Renal pelvis (tissue), 12 donors: ENCODE measurements at places on chromosomes 7 and 10. TPM values are rescaled to one million over a fixed set of nuclear protein-coding genes. Genes with fewer than 3 reads are reported as not detected.

The CCZ1B gene
- polyA plus RNA-seq, result 102 TPM

The TAS2R5 gene
- 1.9 TPM for polyA plus RNA-seq

The FAM25C gene
- not detected for polyA plus RNA-seq

The PIK3AP1 gene
- 4.4 TPM for polyA plus RNA-seq

DNA sequence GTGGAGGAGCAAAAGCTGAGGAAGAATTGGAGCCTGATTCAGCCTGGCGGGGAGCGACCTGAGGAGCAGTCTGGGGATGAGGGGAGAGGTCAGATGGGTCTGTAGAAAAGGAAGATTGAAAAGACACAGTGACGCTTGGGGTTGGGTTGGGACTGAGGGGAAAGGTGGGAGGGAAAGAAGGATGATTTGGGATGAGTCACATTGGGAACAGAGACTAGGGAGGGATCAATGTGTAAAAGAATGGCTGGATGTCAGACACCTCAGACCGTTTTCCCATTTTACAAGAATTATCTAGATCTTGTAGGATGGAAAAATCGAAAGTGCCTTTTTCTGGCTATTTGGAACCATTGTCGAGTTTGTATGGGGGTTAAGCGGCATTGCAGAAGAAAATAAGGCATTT is 1076.5 kb downstream of the DNAJB9 start:
- DNase-seq, result no peak

DNA sequence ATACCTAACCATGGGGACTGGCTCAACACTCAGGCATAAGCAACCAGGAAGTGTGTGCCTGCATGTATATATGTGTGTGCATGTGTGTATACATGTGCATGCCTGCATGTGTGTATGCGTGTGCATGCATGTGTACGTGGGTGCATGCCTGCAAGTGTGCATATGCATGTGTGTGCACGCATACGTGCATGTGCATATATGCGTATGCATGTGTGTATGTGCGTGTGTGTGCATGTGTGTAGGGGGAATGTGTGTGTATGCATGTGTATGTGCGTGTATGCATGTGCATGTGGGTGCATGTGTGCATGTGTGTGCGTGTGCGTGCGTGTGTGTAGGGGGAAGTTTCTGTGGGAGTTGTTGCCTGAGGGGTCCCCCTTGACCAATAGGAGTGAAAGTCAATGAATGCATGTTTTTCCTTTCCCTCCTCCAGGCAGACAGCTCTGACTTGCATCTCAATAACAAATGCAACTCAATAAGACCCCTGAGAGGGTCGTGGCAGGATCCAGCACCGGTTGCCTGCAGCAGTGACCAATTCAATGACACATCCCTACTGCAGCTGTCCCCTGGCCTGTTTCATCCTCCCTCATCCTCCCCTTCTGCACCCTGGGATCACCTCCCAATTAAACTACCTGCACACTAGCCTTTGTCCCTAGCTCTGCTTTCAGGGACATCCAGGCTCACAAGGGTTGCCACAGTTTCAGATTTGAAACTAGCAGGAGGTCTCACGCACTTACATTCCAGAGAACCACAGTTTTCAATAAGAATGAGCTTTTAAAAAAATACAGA is 27.0 kb upstream of the FZD8 start:
- no peak for DNase-seq

GRCh38 chr7:12389089-12389700 is 14.5 kb downstream of the VWDE start:
- DNase-seq, result no peak

GRCh38 chr7:134941185-134941900 is 45.0 kb upstream of the AGBL3 start:
- no peak for DNase-seq

GRCh38 chr7:143176128-143176527 is 7.1 kb upstream of the TAS2R39 start:
- DNase-seq, result no peak

- no peak for DNase-seq
Measured at GRCh38 chr10:49349390-49349789, 46.5 kb downstream of the DRGX start.

- DNase-seq, result peak; percentile 92
Measured at GRCh38 chr10:102395400-102396316, at the start of gene NFKB2. TSS of gene NFKB2 (plus strand) at chr10:102395705. CDS start at chr10:102395960, 255 bp downstream.

DNA sequence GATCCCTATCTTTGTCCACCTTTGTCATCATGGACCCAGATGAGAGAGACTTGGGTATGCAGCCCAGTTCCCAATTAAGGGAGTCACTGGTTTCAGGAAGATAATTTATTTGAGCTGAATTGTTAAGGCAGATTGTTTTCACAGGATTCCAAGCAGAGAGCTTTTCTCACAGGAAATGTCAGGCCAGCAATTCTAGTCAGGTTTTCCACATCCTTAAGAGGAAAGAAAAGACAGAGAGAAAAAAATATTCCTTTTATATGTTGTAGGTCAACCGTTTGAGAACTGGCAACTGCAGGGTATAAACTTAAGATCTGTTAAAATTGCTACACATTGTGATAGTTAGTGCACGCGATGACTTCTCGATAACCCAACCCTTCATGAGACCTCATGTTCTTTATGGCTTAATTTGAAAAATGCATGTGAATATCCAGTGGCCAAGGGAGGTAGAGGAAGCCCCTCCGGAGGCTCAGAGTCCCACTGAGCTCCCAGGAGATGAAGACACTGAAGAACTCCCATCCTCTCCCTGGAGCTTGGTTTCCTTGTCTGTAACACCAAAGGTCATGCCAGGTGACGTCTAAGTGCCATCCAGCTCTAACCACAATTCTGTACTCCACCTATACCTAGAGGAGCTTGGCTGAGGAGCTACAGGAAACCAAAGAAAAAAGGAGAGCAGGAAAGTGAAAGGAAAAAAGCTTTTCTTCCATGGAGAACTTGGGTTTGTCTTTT is 45.6 kb downstream of the MINDY4 start:
- DNase-seq, result no peak

DNA sequence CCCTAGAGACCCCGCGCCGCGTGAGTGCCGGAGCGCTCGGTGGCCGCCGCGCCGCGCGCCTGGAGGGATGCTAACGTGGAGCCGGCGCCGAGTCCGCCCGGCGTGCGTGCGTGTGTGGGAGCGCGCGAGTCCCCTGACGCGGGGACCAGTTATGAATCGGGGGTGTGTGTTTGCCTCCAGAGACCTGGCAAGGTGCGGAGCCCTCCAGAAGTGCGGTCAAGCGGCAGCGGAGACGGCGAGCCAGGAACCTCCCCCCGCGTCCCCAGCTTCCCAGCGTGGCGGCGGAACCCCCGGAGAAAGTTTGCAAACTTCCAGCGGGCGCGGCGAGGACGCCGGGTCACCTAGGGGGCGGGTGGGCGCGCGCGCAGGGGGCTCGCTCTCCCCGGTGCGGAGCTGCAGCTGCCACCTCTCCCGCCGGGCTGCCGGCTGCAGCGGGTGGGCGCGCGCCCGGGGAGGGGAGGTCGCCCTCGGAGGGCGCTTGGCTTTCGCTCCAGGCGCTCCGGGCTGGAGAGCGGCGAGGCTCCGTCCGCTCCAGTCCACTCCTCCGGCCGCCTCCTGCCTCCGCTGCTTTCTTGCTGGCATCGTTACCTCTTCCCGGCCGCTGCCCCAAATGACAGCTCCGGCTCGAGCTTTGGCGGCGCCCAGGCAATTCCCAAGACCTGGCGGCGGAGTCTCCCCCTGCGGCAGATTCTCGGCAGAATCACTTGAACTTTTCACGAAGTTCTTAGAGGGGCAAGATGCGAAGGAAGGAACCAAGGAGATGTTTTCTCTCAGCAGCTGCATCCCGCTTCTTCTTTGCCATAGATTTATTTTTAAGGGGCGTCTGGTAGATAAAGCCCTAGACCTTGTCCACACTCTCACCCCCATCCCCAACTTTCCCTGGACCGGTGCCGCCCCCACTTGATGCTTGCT is 2.3 kb upstream of the CREB5 start:
- DNase-seq, result no peak

DNA sequence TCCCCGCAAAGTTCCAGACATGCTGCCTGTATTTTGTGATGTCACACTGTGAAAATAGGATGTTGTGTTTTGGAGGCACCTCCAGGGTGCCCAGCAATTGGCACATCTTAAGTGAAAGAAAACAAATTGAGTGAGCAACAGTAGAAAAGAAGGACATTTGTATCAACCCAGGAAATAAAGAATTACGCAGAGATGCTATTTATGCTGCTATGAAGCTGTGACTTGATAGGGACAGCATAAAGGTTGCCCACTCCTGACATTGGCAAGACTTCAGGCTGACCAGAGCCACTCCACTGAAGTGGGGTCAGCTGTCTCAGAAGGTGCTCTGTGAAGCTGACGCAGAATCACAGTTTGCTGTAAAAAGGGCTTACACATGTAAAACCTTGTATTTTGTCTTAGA is 729.9 kb upstream of the GALNT17 start:
- DNase-seq, result no peak

DNA sequence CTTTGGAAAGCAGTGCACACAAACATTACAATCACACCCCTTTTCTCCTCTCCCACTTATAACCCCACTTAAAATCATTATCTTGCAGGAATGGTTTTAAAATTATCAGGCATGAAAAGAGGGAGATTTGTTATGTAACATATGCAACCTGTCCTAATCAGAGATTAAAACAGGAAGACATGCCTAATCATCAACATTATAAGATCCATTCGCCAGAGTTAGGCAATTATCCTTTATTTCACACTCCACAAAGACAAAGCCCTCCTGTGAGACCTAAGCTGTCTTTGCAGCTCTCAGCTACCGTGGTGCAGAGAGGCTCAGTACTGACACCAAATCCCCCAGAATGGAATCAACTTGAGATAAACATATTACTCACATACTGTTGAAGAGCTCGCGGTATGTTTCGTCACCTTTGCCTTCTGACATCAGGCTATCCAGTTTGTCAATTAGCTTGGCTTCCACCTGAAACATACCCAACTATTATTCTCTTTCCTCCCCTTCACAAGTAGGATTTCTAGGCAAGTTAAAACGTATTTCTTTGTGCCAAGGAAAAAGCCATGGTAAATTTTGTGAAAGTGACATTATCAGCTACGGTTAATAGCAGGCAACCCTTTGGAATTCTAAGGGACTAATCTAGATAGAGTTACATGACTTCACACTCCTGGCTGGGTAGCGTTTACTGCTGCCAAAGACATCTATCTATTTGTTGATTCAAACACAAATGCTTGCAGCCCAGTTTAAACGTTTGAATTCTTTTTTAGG is 226.2 kb upstream of the IMMP2L start:
- DNase-seq, result no peak

DNA sequence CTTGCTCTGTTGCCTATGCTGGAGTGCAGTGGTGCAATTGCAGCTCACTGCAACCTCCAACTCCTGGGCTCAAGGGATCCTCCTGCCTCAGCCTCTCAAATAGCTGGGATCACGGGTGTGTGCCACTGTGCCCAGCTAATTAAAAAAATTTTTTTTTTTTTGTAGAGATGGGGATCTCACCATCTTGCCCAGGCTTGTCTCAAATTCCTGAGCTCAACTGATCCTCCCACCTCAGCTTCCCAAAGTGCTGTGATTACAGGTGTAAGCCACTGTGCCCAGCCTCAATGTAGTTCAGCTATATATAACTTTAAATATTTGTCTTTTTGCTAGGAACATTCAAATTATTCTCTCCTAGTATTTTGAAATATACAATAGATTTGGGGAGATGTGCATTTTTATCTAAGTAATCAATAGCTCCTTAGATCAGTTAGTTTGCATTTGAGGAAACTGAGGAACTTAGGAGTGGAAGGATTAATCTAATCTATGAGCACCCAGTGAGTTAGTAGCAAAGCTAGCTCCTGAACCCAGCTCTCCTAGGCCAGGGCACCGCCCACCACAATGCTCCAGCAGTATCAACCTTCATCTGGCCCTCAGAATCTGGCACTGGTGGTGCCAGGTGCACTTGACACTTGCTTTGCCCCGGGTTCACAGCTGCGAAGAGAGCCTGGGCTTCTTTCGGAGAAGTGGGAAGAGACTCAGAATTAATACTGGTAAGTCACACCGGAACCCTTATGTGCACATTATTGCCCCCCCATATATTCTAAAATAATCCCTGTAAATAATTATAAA is 5.9 kb upstream of the LRMDA start:
- no peak for DNase-seq

DNA sequence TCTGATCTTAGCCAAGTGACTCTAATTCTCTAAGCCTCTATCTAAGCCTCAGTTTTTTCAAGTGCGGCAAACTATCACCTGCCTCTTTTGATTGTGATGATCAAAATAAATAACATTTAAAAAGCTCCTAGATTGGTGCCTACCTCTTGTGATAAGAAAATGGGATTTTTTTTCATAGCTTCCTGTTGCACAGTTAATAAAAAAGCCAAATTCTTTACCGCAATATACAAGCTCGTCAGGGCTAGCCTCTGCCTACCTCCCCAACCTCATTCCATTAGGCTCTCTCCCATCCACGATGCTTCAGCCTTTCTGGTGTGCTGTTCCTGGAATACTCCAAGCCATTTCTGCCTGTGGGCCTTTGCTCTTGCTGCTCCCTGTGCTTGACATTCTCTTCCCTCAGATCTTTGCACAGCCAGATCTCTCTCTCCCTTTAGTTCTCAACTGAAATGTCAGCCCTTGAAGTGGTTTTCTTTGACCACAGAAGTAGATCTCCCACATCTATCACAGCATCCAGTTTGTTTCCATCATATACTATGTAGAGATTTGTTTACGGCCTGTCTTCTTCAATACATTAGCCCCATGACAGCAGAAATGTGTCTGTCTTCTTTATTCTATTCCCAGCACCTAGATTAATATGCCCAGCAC is 48.8 kb downstream of the SFR1 start:
- DNase-seq, result no peak

- no peak for DNase-seq
Measured at GRCh38 chr10:123146013-123146893, 1.7 kb upstream of the HMX2 start.

GRCh38 chr10:20058135-20058534 is 241.9 kb downstream of the PLXDC2 start:
- DNase-seq, result no peak

DNA sequence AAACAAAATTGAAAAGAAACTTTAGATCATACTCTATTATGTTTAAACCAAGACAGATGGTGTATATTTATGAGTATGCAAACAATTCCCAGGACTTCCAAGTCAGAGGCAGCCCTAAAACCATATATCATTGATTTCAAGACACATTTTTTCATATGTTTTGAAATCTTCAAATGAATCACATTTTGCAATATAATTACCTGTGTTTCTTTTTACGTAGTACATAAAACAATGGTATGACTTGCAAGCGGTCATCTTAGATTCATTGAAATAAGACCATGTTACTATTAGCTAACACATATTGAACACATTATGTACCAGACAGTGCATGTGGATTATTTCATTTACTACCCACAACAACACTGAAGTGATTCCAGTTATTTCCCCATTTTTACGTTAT is 14.9 kb downstream of the SMURF1 start:
- no peak for DNase-seq

- DNase-seq, result no peak
Measured at GRCh38 chr10:133526957-133527588, at the start of gene CYP2E1. TSS of gene CYP2E1 (plus strand) at chr10:133527363. CDS start at chr10:133527396, 33 bp downstream.

DNA sequence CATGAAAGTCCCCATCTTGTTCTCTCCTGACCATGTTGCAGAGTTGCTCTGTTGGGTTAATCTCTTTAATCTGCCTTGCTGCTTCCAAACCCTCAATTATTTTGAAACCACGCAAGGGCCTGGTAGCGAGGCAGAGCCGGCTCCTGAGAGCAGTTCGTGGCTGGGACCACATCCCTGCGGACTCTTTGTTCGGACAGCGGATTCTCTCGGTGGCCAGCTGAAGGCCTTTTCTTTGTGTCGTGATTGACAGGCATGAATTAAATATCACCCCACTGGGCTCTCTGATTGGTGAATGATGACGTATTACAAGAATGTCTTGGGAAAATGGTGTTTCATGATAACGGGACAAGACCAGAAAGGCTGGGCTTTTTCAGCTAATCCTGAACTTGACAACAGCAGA is 66.9 kb upstream of the ARHGAP21 start:
- no peak for DNase-seq

- no peak for DNase-seq
Measured at GRCh38 chr7:112147793-112148361, 58.3 kb downstream of the DOCK4 start.

- no peak for DNase-seq
Measured at GRCh38 chr7:441684-442421, 77.8 kb downstream of the PDGFA start.
